ENCODE measurements at places on chromosomes 16 and 17.

GRCh38 chr17:9306086-9306485 lies 269.5 kb downstream of the STX8 start:
- no peak for DNase-seq

DNA sequence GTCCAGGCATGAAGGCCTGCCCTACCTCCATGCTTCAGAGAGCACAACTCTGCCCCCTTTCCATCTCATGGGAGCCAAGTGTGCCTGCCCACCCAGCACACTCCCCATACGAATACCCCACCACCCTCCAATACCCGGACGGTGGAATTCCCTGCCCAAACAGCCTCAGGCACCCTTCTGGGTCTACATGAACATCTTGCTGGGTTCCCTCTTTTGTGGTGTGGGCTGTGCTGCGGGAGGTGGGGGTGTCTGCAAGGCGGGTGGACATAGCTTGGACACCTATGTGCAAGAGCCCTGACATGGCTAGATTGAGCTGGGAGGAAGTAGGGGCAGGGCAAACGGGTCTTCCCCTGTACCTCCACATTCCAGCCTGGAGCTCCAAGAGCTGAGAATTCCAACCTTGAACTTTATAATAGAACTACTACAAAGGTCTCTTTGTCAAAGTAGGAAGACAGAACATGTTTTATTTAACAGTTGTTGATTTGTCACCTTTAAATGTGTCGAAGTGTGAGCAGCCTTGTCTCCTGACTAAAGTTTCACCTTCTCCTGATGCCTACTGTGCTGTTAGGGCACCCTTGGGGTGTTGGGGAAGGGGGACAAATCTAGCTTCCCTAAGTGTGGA lies 9.1 kb downstream of the SLC6A2 start:
- no peak for DNase-seq

DNA sequence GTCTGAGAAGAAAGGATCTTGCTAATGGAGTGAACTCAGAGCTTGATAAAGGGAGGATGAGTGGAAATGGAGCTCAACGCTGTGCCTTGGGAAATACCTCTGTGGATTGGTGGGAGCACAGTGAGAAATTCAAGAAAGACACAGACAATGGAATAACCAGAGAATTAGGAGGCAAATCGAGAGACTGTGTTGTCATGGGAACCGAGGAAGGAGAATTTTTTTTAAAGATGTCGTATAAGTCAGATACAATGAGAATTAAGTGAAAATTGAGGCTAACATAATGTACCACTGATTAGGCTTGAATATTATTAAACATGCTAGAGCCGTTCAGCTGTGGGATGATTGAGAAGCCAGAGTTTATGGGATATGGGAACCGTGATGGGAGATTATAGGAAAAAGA lies 134.2 kb downstream of the PRKCA start:
- no peak for DNase-seq

DNA sequence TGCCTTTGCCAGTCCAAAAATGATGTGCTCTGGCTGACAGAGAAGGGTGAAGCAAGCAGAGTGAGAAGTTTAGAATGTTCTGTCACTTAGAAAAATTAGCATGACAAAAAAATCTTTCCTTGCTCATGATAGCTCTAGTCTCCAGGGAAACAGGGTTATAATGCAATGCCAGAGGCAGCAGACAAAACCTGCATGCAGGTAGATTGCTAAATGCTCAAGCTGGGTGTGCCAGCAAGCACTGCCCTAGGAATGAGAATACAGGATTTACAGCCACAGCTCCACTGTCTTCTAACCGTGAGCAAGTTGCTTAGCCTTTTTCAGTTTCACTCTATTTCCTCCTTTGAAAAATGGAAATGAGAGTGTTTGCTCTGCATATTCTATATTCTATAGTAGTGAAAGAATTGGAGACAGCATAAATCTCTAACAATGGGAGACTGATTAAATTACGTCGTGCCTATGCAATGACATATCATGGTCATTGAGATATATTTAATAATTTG lies 516.6 kb upstream of the C16orf82 start:
- DNase-seq = no peak
